Right lobe of liver (tissue), 6 donors: ENCODE measurements at places on chromosomes 16 and 17. TPM values are rescaled to one million over a fixed set of nuclear protein-coding genes. Genes with fewer than 3 reads are reported as not detected.
A peak's percentile ranks its signal among the peaks of the same experiment; 100 is the strongest.

- H3K4me1 ChIP-seq: no peaks in the 10 kb centered on the region
- no peak overlapping the region for H3K27ac ChIP-seq
- H3K36me3 ChIP-seq: no peaks in the 10 kb centered on the region
- H3K4me3 ChIP-seq: no peak overlapping the region
- DNase-seq: peak; percentile 16
Observed at GRCh38 chr17:17253406-17253805, 16.4 kb upstream of the FLCN start.

DNA sequence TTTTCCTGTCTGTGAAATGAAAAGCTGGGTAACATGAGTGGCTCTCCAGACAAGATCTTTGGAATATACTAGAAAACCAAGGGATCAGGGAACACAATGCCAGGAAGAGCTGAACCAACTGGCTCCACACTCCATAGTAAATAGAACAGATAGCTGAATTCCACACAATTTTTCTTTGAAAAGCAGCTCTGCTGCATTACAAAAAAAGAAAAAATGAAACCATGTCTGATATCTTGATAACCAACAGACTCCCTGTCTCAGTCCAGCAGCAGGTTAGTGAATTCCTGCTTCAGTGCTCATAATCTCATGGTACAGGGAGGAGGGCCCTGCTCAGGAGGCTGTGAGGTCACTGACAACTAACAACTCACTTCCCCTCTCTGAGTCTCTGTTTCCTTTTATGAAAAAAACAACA lies 97.1 kb downstream of the CDH11 start:
- H3K27me3 ChIP-seq: no peaks in the 10 kb centered on the region
- H3K36me3 ChIP-seq: no peaks in the 10 kb centered on the region
- no peak overlapping the region for H3K4me3 ChIP-seq
- no peaks in the 10 kb centered on the region for H3K4me1 ChIP-seq

GRCh38 chr16:19860166-19861041 lies 24.2 kb downstream of the GPRC5B start:
- H3K27ac ChIP-seq: no peak overlapping the region
- DNase-seq: no peak
- H3K27me3 ChIP-seq: no peaks in the 10 kb centered on the region

The RSPRY1 gene
- total RNA-seq: 18.5 TPM

The FAM20A gene
- total RNA-seq: 35.6 TPM

DNA sequence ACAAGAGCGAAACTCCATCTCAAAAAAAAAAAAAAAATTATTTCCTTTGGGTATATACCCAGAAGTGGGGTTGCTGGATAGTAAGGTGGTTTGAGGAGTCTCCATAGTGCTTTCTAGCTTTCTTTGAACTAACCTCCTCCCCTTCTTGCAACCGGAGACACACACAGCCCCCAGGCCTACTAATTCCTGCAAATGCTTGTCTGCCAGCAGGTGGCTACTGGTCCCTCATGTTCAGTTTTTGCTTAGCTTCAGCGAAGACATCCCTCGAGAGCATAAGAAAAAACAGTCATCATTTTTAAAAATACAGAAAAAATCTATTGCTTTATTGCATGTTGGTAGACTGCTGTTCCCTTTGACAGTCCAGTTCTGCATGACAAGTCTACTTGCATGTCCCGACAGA lies 439.0 kb downstream of the UTP18 start:
- no peak for DNase-seq
- H3K4me1 ChIP-seq: no peaks in the 10 kb centered on the region
- no peak overlapping the region for H3K27ac ChIP-seq
- no peaks in the 10 kb centered on the region for H3K27me3 ChIP-seq
- no peak overlapping the region for H3K4me3 ChIP-seq
- no peaks in the 10 kb centered on the region for H3K36me3 ChIP-seq

DNA sequence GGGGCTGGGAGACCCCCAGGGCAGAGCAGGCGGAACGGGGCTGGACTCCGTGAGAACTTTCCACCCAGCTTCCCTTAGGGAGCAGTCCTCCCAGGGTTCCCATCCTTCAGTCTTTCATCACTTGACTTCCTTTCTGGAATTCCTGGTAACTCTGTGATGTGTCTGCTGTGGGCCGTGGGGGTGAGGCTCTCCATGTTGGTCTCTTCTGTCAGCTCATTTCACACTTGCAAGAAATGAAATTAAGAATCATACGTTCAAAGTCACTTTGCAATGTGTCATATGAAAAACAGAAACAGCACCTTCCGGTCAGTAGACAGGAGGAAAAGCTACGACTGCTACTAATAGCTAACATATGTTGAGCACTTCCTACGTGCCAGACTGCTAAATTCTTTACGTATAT lies 5.4 kb upstream of the BBS2 start:
- no peaks in the 10 kb centered on the region for H3K4me1 ChIP-seq
- no peak for DNase-seq
- no peak overlapping the region for H3K27ac ChIP-seq
- no peaks in the 10 kb centered on the region for H3K27me3 ChIP-seq

DNA sequence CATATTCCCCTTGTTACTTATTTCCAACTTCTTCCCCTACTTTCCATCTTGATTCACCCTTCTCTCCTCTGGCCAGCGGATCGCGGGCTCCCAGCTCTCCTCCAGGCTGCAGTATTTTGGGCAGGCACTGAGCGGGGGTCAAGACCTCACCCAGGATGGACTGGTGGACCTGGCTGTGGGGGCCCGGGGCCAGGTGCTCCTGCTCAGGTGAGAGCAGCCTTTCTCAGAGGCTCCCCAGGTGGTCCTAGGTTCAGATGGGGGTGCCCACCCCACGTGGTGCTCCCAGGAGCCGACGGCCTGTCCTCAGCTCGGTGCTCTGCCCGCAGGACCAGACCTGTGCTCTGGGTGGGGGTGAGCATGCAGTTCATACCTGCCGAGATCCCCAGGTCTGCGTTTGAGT lies 16.0 kb downstream of the ITGAX start:
- no peak overlapping the region for H3K27ac ChIP-seq
- no peaks in the 10 kb centered on the region for H3K4me1 ChIP-seq
- no peaks in the 10 kb centered on the region for H3K27me3 ChIP-seq
- H3K4me3 ChIP-seq: no peak overlapping the region
- H3K36me3 ChIP-seq: no peaks in the 10 kb centered on the region

GRCh38 chr16:79794941-79795340 lies 194.4 kb upstream of the MAF start:
- no peak for DNase-seq
- no peaks in the 10 kb centered on the region for H3K4me1 ChIP-seq
- no peak overlapping the region for H3K27ac ChIP-seq
- no peaks in the 10 kb centered on the region for H3K36me3 ChIP-seq
- H3K27me3 ChIP-seq: no peaks in the 10 kb centered on the region

- DNase-seq: no peak
- no peaks in the 10 kb centered on the region for H3K36me3 ChIP-seq
- no peaks in the 10 kb centered on the region for H3K27me3 ChIP-seq
- no peak overlapping the region for H3K4me3 ChIP-seq
- H3K4me1 ChIP-seq: no peaks in the 10 kb centered on the region
Observed at GRCh38 chr17:29442451-29442850, 52.3 kb downstream of the TAOK1 start.

GRCh38 chr17:9148905-9149525 lies 127.7 kb downstream of the NTN1 start:
- H3K4me3 ChIP-seq: no peak overlapping the region
- DNase-seq: no peak
- H3K27ac ChIP-seq: no peak overlapping the region
- no peaks in the 10 kb centered on the region for H3K4me1 ChIP-seq

GRCh38 chr16:23186171-23186570 lies 3.6 kb downstream of the SCNN1G start:
- H3K27ac ChIP-seq: no peak overlapping the region
- H3K27me3 ChIP-seq: peaks cover 7% of the 10 kb centered on the region
- DNase-seq: no peak
- no peaks in the 10 kb centered on the region for H3K36me3 ChIP-seq
- no peak overlapping the region for H3K4me3 ChIP-seq

The RPGRIP1L gene
- total RNA-seq: 0.86 TPM

The HBM gene
- not detected for total RNA-seq

The SLC13A2 gene
- total RNA-seq: 0.09 TPM

The ASIC2 gene
- 0.31 TPM for total RNA-seq

DNA sequence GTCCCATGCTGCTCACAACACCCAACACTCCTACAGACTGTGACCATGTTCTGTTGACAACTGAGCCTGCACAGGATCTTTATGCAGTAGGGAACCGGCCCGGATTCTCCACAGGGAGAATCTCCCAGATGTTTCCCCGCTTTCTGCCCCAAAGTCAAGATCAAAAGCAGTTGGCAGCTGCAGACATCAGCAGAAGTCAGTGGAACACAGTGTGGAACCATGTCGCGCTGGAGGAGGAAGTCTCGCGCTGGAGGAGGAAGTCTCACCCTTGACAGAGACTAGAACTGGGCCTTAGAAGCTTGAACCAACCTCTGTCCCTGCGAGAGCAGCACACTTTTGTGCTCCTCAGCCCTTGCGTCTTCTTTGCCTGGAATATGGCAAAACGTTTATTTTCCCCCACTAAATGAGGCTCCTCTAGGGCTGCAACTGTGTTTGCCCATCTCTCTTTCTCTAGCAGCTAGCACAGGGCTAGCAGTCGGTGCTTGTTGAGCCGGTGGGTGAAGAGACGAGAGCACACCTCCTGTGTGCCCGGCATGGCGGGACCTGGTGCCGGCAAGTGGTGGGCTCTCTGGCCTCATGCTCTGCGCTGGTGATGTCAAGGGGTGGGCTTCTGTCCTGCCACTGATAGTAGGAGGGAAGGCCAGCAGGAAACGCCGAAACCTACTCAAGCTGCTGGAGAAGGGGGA lies 2.1 kb upstream of the MRC2 start:
- no peaks in the 10 kb centered on the region for H3K36me3 ChIP-seq
- no peak overlapping the region for H3K27ac ChIP-seq
- H3K4me1 ChIP-seq: no peaks in the 10 kb centered on the region
- no peaks in the 10 kb centered on the region for H3K27me3 ChIP-seq
- H3K4me3 ChIP-seq: no peak overlapping the region
- no peak for DNase-seq

The KRTAP3-1 gene
- not detected for total RNA-seq

GRCh38 chr17:39996800-39997199 lies 16.2 kb downstream of the PSMD3 start:
- peak; percentile 86 for DNase-seq
- H3K36me3 ChIP-seq: peaks cover 40% of the 10 kb centered on the region

- H3K4me1 ChIP-seq: no peaks in the 10 kb centered on the region
- H3K4me3 ChIP-seq: no peak overlapping the region
- H3K27ac ChIP-seq: no peak overlapping the region
- no peaks in the 10 kb centered on the region for H3K36me3 ChIP-seq
- H3K27me3 ChIP-seq: no peaks in the 10 kb centered on the region
- no peak for DNase-seq
Observed at GRCh38 chr16:88688013-88688778, 1.9 kb upstream of the SNAI3 start.

DNA sequence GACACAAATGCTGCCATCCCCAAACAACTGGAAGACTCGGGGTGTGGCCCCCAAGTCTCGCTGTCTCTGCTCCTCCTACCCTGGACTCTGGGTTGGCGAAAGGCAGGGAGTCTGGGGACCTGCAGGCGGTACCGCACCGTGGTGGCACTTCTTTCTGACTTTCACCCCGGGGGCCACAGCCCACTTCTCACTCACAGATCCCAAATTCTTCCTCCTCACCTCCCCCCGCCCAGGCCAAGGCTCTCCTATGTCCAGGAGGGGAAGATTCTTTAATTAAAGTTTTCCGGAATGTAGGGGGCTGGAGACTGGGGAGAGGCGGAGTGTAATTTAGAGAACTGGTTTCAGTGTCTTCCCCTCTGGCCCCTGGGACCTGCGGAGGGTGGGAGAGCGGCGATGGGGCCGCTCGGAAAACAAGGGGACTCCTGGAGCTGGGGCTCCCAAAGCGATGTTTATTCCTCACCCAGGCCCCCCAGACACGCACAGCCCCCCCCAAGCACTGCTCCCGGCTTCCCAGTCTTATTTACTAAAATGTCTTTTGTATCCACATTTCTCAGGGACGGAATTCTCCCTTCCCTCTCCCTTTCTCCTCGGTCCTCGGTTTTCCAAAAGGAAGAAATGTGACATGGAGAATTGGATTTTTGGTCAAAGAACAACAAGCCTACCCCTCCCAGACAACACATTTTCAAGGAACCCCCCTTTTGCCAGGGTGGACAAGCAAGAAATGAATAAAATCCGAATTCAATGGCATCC lies 1.2 kb downstream of the WNT3 start:
- no peaks in the 10 kb centered on the region for H3K36me3 ChIP-seq
- H3K27ac ChIP-seq: no peak overlapping the region
- peaks cover 8% of the 10 kb centered on the region for H3K27me3 ChIP-seq

DNA sequence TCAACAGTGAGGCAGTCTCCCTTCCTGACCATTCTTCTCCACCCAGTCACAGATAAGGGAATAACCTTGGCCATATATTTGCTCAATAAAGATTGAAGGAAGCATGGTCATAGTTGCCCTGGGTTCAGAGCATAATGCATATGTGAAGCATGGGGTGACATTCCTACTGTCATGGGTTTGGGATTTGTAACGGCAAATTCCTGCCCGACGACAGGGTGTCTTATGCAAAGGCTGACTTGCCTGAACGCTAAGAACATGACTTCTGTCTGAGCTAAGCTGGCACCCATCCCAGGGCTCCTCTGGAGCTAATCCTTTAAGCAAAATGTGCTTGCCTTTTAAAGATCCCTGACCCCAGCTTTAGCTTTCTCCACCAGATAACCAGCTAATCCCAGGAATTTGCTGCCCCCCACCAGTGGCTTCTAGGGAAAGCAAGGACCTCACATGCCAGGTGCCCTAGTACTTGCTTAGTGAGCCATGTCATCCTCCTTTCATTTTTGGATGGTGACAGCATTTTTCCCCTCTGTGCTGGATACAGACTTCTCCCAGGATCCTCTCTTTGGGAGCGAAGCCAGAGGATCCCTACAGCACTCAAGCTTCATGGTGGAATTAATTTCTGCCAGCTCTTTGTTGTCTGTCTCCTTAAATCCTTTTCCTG lies 11.7 kb downstream of the SLC7A6OS start:
- no peaks in the 10 kb centered on the region for H3K4me1 ChIP-seq
- H3K4me3 ChIP-seq: no peak overlapping the region
- no peaks in the 10 kb centered on the region for H3K27me3 ChIP-seq
- peaks cover 32% of the 10 kb centered on the region for H3K36me3 ChIP-seq

DNA sequence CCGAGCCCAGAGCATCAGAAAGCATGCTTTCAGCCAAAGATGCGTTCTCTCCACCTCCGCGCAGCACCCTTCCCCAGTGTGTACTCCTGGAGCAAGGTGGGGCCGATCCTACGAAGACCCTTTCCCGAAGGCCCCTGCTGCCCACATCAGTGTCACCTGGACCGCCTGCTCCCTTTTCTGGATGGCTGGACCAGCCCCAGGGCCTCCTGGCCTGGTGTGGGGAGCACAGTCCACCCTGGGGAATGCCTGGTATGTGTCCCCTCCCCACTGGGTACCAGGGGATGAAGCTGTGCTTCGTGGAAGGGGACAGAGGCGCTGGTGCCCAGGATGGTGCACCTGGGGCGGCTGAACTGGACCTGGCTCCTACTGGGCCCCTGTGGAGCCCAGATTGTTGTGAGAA lies 173.8 kb downstream of the SEC14L1 start:
- no peak overlapping the region for H3K4me3 ChIP-seq
- H3K27ac ChIP-seq: no peak overlapping the region
- no peaks in the 10 kb centered on the region for H3K36me3 ChIP-seq
- DNase-seq: peak; percentile 15
- no peaks in the 10 kb centered on the region for H3K27me3 ChIP-seq

The CACNG4 gene
- total RNA-seq: not detected

The KRTAP4-4 gene
- not detected for total RNA-seq

The DDX52 gene
- 13.2 TPM for total RNA-seq

- no peak overlapping the region for H3K27ac ChIP-seq
- no peaks in the 10 kb centered on the region for H3K36me3 ChIP-seq
- peak; percentile 68 for DNase-seq
- peaks cover 47% of the 10 kb centered on the region for H3K4me1 ChIP-seq
- H3K27me3 ChIP-seq: no peaks in the 10 kb centered on the region
Observed at GRCh38 chr16:87474566-87474996, 18.2 kb downstream of the ZCCHC14 start.

The NPTX1 gene
- not detected for total RNA-seq

GRCh38 chr16:89904606-89905510 lies 13.8 kb upstream of the MC1R start:
- no peaks in the 10 kb centered on the region for H3K27me3 ChIP-seq
- DNase-seq: peak; percentile 44
